Esophagus (tissue), 2 donors: ENCODE measurements at places on chromosomes 4 and X. TPM values are rescaled to one million over a fixed set of nuclear protein-coding genes. Genes with fewer than 3 reads are reported as not detected.

RHOXF1 gene
- 0.24 TPM for polyA plus RNA-seq

TMEM156 gene
- polyA plus RNA-seq = 0.25 TPM

AMTN gene
- polyA plus RNA-seq = 0.09 TPM

OR13H1 gene
- polyA plus RNA-seq = not detected

GLUD2 gene
- polyA plus RNA-seq = 0.52 TPM

RAB40A gene
- 0.94 TPM for polyA plus RNA-seq

SLIT2 gene
- 0.67 TPM for polyA plus RNA-seq
